ENCODE measurements at places on chromosomes 2 and 18.

- no peak for DNase-seq
These were observed 71.0 kb upstream of the THUMPD2 start for GRCh38 chr2:39849982-39850526.

DNA sequence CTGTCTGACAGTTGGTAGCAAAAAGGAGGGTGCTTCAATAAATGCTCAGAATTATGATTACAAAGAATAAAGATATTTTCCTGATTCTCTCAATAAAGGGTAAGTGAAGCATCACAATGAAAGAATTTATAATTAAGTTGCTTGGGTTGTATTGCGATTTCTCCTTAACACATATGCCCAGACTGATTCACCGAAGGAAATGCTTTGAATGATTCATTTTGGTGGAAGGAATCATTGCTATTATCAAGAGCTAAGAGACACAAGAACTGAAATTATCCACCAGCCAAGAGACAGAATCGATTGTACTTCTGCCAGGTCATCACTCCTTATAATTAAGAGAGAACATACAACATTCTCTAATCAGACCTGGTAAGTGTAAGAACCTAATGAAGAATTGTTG is 301.4 kb downstream of the NR4A2 start:
- DNase-seq, result no peak

GRCh38 chr2:176447616-176448015 is 178.4 kb downstream of the MTX2 start:
- no peak for DNase-seq

DNA sequence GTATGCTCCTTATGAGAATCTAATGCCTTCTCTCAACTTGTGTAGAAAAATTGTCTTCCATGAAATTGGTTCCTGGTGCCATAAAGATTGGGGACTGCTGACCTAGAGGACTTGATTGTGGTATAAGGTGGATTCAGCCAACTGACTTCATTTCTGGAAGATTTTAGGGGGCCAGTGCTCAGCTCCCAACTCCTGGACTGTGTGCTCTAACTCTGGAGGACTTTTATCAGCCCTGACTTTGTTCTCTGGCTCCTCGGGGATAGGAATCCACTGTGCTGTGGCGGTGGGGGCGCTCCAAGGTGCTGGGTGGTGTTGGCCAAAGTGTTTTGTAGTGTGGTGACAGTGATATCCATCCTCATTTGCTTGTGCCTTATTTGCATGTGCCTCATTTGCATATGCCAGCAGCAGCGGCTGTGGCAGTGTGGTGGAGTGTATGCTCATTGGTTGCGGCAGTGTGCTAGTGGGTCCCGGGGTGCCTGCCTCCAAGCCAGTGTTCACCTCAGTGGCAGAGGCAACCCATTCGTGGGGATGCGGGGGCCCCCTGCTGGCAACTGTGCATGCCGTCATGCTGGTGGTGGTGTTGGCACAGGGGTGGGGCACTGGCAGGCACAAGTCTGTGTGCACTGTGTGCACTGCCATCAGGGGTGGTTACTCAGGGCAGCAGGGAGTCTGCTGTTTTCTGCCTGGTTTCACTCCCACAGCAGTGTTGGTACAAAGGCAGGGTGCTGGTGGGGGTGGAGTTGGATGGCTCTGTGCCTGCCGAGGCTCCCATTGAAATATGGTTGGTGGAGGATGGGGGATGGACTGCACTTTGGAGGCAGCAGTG is 19.6 kb downstream of the EHBP1 start:
- DNase-seq, result peak; percentile 8

- DNase-seq, result no peak
These were observed 608.1 kb upstream of the REG3G start for GRCh38 chr2:78417355-78417754.

DNA sequence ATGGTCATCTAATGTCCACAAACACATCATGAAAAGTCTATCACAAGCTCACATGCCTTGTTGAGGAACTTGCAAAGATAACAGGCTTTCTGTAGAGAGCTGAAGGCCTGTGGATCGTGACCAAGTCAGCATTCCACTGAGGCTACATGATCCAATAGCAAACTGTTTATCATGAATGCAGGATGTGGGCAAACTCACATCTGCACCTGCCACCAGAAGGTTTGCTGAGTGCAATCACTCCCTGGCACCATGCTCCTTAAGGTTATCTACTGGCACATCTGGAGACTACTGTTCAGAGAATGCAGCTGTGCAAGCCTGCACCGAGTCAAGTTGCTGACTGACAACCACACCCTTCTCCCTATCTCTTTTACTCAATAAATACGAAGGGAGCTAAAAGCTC is 67.3 kb upstream of the ACAA2 start:
- DNase-seq, result no peak

DNA sequence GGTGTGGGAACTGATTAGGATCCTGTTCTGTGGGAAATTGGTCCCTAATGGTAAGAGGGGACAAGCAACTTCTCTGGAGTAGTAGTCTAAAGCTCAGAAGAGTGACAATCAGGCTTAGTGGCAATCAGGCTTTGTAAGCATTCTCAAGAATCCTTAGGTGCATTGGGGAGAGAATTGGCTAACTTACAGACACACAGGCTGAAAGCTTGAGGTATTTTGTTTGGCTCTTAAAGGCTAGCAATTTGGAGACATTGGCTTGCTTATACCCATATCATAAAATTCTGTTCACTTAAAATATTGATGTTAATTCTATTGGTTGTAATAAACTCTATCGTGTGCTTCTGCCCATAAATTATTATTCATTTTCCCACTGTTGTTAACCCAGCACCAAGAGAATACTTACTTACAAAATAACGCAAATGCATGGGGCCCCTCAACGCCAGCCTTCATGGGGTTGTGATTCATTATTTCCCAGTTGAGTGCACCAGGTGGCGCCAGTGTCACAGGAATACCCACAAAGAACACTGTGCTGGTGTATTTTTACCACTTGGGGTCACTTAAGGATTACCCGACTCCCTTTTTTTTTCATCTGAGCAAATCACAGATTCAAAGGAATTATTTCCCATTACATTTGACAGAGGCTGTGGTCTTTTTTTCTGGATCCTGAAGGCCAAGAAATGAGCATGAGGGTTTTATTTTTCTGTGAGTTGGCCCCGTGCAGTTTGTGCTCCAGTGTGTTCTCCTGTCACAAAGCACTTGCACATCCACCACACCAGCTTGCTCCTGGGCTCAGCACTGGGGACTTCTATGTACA is 45.5 kb downstream of the DDX1 start:
- peak; percentile 60 for DNase-seq

DNA sequence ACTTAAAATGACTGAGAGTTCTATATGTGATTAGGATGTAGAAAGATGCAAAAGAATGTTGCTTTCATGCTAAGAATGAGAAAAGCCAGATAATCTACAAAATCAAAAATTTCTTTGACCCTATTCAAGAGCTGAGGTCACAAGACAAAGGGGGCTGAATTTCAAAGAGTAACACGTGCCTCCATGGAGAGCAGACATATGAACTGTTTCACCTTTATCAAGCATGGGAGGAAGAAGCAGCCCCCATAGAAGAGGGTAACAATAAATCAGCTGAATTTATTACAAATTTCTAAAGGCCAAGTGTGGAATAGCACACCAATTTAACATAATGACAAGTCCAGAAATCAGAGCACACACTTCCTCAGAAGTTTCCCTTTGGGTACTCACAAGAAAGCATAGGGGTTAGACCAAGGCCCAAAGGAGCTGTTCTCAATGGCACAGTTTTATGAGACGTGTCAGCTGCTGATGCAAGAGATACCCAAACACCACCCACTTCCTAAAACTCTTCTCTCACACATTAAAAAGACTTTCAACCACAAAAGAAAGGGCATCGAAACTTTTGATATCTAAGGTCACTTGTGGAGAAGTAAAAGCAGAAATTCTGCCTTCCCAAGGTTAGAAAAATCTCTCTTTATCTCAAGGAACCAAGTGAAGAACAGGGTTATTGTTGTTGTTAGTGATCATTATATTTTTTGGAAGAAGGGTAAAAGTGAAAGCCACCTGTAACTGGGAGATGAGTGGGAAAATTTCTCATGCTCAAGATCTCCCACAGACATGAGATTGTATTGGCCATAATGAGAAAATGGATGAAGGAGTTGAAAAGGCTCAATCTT is 950.1 kb downstream of the TRIB2 start:
- DNase-seq, result no peak
